ENCODE measurements at places on chromosomes 3 and 15.

DNA sequence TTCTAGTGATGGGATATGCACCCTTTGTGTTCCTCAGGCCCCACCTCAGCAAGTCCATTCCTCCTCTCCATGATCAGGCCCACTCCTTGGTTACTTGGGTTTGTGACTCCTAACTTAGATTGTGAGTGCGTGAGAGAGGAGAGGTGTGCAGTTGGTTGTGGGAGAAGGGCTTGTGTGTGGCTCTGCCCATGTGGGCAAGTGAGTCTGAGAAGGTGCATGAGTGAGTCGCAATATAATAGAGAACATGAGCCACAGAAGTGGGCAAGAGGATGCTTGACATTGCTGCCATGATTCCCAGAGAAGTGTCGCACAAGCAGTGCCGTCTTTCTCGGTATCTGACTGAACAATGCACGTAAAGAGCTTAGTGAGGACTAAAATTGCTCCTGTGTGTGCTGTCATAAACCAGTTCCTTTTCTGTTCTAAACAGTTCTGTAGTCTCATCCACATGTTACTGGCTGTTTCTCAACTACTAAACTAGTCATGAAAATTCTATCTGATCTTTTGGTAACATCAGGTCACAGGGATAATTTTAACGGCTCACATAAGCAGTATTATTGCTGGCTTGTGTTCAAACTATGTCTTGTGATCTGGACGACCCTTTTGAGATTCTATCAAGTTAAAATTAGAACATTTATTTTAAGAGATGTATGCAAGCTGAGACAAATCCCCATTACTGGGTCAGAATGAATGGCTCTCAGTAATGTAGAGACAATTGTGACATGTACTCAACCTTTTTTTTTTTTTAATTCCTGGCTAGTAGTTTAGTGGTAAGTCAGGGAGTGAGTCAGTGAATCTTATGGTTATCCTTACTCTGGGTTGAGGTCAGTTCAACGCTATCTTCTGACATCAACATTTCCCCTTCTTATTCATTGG, 25.6 kb downstream of the GYG1 start:
- no peak for DNase-seq

DNA sequence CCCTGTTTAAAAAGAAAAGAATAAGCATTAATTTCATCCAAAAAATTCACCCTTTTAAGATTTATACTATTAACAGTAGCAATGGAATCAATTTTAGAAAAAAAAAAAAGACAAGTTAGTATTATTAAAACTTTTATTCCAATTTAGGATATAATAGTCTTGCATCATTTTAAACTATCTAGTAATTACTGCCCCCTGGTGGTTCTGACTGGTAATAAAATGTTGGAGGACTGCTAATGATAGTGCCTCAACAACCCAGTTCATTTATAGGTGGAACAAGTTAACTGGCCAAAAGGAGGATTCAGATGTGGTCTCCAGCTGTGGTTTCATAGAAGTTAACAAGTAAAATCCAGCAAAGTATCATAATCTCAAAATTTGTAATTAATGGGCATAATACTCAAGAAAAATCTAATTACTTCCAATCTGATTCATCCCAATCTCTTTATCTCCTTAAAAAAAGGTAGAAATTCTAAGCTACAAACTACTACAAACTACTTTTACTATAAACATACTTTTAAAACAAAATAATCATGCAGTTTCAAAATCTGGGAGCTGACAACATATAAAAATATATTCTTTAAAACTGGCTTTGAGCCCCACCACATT, 30.7 kb upstream of the WDR49 start:
- DNase-seq, result no peak

- DNase-seq, result no peak
Measured at GRCh38 chr3:52092891-52093290, 36.5 kb upstream of the DUSP7 start.

- peak; percentile 22 for DNase-seq
Measured at GRCh38 chr3:11643201-11643603, 513 bp downstream of the VGLL4 start.

- DNase-seq, result no peak
Measured at GRCh38 chr15:66831801-66832390, 129.9 kb downstream of the SMAD6 start.

DNA sequence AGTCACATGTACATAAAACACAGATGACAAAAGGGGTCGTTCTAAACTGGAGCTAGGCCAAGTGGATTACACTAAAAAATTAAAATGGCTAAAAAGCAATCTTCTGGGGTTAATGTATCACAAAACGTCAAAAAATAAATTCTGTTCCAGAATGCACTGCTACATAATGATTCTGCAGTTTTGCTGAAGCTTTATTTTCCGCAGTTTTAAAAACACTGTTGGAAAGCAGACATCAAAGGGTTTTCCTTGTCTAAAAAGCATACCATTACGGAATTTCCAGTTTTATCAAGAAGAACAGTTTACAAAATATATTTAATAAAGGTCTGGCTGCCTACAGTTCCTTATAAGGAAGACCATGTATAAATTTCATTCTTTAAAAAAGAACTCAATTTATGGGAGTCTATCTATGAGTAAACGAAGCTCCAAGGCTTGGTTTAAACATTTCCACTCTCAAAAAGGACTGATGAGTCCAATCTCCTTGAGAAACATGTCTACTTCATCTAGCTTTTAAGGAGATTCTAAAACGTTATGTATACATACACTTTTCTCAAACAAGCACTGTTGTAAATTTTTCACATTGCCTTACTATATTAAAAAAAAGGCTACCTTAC, 1.3 kb downstream of the DMXL2 start:
- DNase-seq, result no peak

GRCh38 chr3:12579905-12580304, 23.0 kb downstream of the MKRN2 start:
- DNase-seq, result no peak

DNA sequence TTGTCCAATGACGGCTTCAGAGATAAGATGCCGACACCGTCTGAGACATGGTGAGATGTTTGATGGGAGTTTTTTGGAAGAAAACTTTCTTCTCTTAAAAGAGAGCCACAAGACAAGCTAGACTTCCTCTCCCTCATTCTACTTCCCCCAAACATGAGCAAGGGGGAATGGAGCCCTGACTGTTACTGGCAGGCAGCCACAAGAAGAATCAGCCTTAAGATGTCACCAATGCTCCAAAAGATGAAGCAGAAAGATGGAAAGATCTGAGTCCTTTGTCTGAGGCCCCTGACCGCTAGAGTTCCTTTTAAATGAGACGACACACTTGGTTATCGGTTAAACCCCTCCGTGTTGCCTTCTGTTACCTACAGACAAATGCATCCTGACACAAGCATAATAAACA, 108.7 kb downstream of the ST8SIA2 start:
- DNase-seq, result no peak

DNA sequence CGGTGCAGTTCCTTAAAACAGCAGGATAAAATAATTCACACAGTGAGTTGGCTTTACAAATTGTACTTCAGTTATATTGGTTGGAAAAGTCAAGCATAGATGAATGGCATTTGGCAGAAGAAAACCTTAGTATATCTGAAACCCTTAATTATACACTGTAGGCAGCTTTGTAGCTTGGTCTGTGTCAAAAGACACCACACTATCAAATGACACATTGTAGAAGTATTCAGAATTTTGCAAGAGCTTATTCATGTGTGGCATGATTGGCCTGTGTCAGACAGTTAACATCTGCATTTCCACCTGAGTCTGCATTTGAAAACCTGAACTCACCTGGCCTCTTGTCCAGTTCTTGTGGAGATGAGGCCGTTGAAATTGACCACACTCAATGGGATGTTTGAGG, 13.8 kb downstream of the TMEM266 start:
- no peak for DNase-seq

- no peak for DNase-seq
Measured at GRCh38 chr3:195845483-195845882, 33.8 kb upstream of the MUC4 start.

- no peak for DNase-seq
Measured at GRCh38 chr3:24793896-24794295, 299.2 kb upstream of the THRB start.

GRCh38 chr3:97971679-97972567, at the start of gene RIOX2:
RIOX2 (minus strand) TSS chr3:97972431; CDS start chr3:97967593, 4,838 bp downstream.
- peak; percentile 75 for DNase-seq

GRCh38 chr3:106144030-106144429, 275.2 kb upstream of the CBLB start:
- no peak for DNase-seq

DNA sequence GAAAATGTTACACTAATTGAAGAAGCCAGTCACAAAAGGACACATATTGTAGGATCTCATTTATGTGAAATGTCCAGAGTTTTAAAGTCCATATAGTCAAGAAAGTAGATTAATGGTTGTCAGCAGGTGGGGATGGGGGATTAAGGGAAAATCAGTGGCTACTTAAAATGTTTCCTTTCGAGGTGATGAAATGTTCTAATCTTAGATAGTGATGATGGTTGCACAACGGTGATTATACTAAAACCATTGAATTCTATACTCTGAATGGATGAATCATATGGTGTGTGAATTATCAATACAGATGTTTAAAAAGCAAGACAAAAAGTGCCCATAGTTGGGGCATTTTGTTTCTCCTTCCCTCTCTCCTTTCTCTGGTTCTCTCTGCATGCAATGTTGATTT, 164.6 kb downstream of the ATG7 start:
- DNase-seq, result no peak

- no peak for DNase-seq
Measured at GRCh38 chr15:22880068-22880980, 41.9 kb downstream of the NIPA2 start.

- DNase-seq, result no peak
Measured at GRCh38 chr3:15475161-15475560, 46.3 kb downstream of the COLQ start.

- DNase-seq, result no peak
Measured at GRCh38 chr3:23270423-23270822, 67.3 kb downstream of the UBE2E2 start.

- no peak for DNase-seq
Measured at GRCh38 chr3:30098653-30099455, 507.5 kb upstream of the TGFBR2 start.

- no peak for DNase-seq
Measured at GRCh38 chr15:81253846-81254245, 57.2 kb downstream of the IL16 start.

- DNase-seq, result no peak
Measured at GRCh38 chr3:82558081-82558480, 796.6 kb upstream of the GBE1 start.

DNA sequence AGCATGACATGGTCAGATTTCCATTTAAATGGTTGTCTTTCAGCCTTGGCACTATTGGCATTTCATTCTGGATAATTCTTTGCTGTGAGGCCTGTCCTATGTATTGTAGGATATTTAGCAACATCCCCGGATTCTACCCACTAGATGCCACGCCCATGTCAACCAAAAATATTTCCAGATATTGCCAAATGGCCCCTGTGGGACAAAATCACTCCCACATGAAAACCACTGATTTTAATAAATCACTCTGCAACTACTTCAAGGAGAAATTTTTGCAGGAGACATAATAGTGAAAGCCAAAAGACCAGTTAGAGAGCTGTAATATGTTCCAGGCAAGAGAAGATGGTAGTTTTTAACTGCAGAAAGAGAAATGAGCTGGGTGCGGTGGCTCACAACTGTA, 55.9 kb upstream of the RARB start:
- no peak for DNase-seq

- DNase-seq, result no peak
Measured at GRCh38 chr3:14899993-14900618, 47.3 kb upstream of the NR2C2 start.

GRCh38 chr3:157155591-157155990, 4.4 kb downstream of the CCNL1 start:
- no peak for DNase-seq

Data from stimulated activated CD4-positive, alpha-beta T cell treated with anti-CD3 and anti-CD28 coated beads, Interleukin-12 subunit alpha, Interleukin-12 subunit beta, amount 100 ng/mL, for 4 hours (primary cell).